ENCODE measurements at places on chromosomes 11 and 22.

GRCh38 chr11:94400050-94400449 lies 1.2 kb downstream of the GPR83 start:
- DNase-seq = no peak

GRCh38 chr11:69344570-69345145 lies 50.7 kb downstream of the MYEOV start:
- no peak for DNase-seq

DNA sequence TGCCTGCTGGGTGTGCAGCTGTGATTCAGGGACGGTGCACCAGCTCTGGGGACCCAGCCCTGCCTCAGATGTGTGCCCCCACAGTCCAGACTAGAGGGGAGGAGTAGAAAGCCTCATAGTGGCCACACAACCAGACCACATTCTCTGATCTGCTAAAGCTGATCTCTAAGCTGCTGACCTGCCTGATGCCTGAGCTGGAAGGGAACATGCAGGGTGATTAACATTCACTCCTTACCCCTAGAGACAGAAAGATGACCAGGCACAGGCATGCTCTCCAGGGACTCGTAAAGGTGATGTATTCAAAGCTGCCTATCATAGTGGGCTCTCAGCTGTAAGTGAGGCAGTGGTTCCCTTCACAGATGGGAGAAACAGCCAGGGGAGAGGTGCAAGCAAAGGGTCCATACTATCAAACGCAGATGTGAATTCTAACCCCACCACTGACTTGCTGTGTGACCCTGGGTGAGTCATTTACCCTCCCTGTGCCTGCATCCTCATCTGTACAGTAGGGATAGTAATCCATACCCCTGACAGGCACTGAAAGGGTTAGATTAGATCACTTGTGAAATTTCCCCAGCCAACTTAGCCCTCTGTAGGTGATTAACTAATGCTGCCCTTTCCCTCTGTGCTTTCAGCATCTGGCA lies 29.0 kb upstream of the LRRC32 start:
- DNase-seq = no peak

- no peak for DNase-seq
Measured at GRCh38 chr11:94583866-94584500, 16.8 kb downstream of the PIWIL4 start.

DNA sequence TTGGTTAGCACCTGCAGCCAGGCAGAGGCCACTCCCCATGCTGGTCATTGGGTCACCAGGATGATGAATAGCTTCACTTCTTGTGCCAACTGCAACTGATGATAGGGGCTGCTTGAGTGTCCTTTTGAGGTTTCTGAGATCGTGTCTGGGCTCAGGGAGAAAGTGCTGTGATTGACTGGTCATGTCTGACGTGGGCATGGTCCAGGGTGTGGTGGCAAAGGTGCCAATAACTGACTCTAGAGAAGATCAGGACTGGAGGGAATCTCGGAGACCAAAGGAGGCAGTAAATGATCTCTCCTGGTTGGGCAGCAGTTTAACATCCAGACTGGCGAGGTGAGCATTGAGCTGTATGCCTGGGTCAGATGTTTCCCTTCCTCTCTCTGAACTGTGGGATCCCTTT lies 10.0 kb upstream of the SLC22A6 start:
- no peak for DNase-seq

DNA sequence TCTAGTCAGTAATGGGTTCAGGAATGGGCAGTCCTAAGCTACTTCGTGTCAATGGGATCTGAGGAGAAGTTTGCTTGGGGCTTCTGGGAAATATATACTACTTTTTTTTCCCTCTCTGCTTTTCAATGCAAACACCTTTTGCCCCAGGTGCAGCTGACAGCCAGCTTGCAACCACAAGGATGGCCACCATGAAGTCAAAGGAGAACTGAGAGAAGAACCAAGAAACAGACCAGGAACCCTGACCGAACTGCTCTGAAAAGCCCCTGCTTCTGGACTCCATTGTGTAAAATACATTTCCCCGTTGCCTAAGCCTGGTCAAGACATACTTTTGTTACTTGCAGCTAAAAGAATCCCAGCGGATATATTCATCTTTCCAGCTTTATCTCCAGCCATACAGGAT lies 20.1 kb upstream of the CD44 start:
- DNase-seq = no peak

- DNase-seq = no peak
Measured at GRCh38 chr22:37636186-37636948, 3.1 kb upstream of the SH3BP1 start.

DNA sequence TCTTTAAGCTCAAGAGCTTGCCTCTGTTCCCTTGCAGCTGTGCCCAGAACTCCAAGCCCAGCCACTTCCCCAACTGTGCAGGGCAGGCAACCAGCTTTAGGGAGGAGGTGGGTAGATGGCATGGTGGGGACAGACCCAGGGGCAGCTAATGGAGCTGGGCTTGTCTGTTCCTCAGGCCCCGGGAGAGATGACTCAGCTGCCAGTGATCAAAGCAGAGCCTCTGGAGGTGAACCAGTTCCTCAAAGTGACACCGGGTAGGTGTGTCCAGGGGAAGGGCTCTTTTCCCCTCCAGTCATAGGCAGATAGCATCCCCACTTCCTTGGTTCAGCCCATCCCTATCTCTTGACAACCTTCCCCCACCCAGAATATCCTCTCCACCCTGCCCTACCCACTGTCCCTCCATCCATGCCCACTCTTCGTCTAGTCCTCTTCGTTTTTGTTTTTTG lies 32.4 kb downstream of the CREB3L1 start:
- no peak for DNase-seq

GRCh38 chr11:26286472-26287066 lies 45.4 kb upstream of the ANO3 start:
- no peak for DNase-seq

DNA sequence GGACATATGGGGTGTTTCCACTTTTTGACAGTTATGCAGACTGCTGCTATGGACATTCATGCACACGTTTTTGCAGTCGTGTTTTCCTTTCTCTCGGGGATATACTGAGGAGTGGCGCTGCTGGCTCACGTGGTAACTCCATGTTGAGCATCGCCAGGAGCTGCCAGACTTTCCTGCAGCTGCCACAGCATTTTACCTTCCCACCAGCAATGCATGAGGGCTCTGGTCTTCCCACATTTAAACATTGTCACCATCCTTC lies 95.4 kb downstream of the TBC1D22A start:
- no peak for DNase-seq

DNA sequence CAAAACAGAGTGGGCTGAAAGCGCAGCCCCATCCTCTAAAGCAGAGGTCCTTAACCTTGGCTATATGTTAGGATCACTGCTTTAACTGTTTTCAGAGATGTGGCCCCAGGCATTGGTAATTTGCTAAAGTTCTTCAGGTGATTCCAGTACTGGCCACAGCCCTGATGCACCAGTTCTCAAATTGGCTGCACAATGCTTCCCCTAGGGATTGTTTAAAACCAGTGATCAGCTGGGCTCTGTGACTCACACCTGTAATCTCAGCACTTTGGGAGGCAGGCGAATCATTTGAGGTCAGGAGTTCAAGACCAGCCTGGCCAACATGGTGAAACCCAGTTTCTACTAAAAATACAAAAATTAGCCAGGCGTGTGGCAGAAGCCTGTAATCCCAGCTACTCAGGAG lies 8.4 kb upstream of the IRAG1 start:
- no peak for DNase-seq

DNA sequence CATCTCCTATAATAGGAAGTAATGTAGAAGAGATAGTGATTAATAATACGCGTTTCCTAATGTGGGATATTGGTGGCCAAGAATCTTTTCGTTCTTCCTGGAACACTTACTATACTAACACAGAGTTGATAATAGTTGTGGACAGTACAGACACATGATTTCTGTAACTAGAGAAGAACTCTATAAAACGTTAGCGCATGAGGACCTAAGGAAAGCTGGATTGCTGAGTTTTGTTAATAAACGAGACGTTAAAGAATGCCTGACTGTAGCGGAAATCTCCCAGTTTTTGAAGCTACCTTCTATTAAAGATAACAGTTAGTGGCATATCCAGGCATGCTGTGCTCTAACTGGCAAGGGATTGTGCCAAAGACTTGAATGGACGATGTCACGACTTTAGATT lies 83.3 kb downstream of the GGT1 start:
- no peak for DNase-seq

GRCh38 chr11:130202009-130202817 lies 42.6 kb downstream of the ST14 start:
- no peak for DNase-seq

DNA sequence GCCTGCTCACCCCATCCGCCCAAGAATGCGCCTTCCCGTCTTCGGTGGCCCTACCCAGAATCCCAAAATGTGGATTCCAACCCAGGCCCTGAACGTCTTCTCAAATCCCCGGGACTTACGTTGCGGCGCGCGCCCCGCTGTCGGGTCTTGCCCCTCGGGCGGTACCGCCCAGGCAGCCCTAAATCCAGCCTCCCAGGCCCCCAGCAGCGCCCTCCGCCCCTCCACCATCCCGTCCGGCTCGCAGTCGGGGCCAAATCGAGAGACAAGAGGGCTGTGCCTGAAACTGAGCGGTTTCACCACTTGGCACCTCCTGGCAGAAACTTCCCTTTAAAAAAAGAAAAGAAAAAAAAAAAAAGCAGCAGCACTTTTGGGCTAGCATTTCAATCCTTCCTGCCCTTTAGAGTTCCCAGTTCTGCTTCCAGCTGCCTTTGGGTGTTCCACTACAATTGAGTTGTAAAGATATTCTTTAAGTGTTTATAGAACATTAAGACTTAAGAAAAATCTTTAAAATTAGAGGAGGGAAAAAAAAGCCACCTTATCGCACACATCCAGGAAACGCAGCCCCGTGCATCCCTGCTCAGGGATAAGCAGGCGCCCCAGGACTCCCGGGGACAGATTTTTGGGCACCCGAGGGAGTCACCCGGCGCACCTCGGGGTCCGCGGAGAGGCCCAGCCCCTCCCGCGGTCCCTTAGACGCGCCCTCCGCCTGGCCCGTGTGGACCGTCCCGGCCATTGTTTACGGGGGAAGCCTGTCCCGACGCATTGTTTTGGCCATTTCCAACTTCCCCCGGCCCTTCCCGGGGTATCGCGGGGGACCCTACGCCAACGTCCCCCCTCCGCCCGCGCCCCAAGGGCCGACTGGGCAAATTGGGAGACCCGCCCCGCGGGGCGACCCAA lies 57.6 kb downstream of the KCNJ4 start:
- no peak for DNase-seq

- DNase-seq = no peak
Measured at GRCh38 chr11:118476676-118477075, 40.4 kb downstream of the KMT2A start.

- peak; percentile 80 for DNase-seq
Measured at GRCh38 chr22:31970490-31971444, 26.4 kb downstream of the YWHAH start.

- DNase-seq = no peak
Measured at GRCh38 chr11:113514856-113515255, 39.7 kb upstream of the DRD2 start.
